ENCODE measurements at places on chromosomes 7 and 10.

- DNase-seq = peak; percentile 54
Measured at GRCh38 chr10:69957886-69958555, 94.6 kb upstream of the MACROH2A2 start.

DNA sequence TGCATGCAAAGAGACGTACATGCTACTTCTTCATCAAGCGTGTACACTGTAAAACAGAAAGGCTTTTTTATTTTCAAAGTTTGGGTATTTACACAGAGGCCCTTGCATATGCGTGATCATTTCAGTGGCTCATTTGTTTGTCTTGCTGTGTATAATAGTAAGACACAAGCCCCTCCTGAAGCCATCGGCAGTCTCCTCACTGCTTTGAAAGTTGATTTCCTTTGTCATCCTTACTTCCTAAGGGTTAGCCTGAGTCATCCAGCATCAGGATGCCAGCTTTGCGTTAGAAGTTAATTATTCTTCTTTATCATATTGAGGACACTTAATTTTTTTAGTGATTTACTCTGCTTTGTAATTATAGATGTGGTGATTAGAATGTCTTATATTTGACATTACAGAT is 72.5 kb upstream of the CTBP2 start:
- no peak for DNase-seq

DNA sequence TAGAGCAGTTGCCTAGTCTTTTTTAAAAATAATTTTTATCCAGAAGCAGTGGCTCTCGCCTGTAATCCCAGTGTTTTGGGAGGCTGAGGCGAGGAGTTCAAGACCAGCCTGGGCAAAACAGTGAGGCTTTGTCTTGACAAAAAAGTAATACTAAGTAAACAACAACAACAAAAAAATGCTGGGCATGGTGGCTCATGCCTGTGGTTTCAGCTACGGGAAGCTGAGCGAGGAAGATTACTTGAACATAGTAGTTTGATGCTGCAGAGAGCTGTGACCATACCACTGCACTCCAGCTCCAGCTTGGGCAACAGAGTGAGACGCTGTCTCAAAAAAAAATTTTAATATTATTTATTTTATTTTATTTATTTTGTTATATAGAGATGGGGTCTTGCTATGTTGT is 31.3 kb upstream of the TPST1 start:
- DNase-seq = no peak

DNA sequence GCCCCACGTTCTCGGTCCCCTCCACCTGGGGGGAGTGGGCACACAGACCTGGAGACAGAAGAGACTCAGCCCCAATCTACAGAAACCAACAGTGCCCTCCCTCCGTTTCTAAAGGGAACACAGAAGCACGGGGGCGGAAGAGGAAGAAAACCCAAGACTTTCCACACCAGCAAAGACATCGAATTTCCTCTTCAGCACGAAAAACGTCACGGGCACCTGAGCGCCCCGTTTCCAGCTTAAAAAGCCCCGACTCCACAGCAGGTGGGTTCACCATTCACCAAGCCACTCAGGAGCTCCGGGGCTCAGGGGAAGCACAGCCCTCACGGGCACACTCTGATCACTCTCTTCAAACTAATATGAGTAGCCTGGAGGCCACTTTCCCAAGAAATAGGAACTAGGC is 19.6 kb downstream of the NUDT1 start:
- no peak for DNase-seq

- DNase-seq = no peak
Measured at GRCh38 chr7:139495580-139496125, 12.2 kb upstream of the KLRG2 start.

DNA sequence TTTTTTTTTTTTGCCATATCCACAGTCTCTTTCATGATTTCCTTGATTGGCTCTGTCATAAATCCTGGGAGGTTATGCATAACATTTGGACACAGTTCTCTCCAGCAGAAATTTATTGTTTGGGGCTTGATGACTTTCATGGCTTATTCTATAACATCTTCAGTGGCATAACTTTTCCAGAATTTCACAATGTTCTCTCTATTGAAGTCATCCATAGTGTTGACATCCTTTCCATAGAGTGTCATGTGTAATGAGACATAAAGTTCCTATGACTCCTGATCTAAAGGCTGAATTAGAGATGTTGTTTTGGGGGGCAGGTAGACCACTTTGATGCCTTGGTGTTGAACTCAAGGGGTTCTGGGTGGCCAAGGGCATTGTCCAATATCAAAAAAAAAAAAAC is 36.7 kb upstream of the STK17A start:
- DNase-seq = no peak

- DNase-seq = no peak
Measured at GRCh38 chr7:26841003-26841739, 23.2 kb downstream of the SKAP2 start.

DNA sequence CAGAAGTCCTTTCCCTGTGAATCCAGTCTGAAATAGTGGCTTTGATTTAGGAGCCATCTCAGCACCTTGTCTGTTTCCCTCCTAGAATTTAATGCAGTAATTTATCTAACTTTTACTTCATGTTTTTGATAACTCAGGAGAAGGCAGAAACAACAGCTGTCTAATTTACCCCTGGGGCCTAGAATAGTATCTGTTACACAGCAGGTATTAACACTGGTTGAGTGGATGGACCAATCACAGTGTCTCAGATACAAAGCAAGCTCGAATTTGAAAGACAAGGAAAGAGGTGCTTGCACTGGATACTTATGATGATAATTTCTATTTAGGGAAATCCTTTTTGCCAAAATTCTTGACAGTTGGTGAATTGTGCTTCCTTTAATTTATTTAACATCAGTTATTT is 23.4 kb downstream of the CHRM2 start:
- no peak for DNase-seq

DNA sequence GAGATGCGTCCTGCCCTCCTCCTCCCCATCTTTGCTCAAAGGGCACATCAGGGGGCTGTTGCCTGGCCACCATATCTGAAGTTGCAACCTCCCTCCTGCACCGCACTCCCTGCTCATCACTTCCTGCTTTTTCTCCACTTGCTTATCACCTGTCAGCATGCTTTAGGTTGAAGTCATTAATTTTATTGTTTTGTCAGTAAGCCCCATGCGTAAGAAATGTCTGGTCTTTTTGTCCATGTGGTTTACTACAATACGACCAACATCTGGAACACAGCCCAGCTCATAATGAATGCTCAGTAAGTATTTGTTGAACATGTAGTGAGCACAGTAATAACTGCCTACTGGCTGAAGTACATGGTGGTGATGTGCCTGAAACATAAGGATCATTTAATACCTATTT is 71.6 kb upstream of the GJD4 start:
- DNase-seq = no peak

GRCh38 chr7:156578978-156579430 is 61.6 kb upstream of the RNF32 start:
- DNase-seq = no peak

GRCh38 chr7:133730360-133730759 is 396.8 kb upstream of the LRGUK start:
- DNase-seq = no peak

GRCh38 chr7:47690902-47691558 is 109.1 kb upstream of the TNS3 start:
- DNase-seq = no peak

- DNase-seq = peak; percentile 29
Measured at GRCh38 chr7:66921396-66921917, 432 bp downstream of the TMEM248 start.

- peak; percentile 83 for DNase-seq
Measured at GRCh38 chr7:16817536-16817935, 12.7 kb upstream of the AGR2 start.

- no peak for DNase-seq
Measured at GRCh38 chr7:43747328-43748105, 11.0 kb upstream of the BLVRA start.

DNA sequence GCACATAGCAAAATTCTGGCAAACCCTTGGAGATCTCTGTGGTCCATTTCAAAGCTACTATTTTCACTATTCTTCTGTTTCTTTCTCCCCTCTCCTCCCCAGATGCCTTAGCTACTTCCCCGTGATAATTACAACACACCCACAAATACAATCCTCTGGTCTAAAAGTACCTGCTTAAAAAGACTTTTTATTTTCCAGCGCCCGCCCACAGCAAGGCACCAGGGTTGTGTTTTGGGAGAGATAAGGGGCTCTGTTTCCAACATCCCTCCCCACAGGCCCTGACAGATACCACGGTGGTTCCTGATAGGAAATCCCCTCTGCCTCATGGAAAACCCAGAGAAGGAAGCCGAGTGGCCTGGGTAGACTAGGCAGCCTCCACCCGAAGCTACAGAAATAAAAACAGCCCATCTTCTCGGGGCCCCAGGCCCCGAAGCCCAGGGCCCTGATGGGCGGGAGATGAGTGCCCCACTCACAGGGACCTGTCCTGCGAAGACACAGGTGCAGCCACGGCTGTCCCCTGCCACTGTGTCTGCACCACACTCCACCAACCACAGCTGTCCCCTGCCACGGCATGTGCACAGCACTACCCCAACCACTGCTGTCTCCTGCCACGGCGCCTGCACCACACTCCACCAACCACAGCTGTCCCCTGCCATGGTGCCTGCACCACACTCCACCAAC is 19.7 kb downstream of the CALML5 start:
- DNase-seq = no peak

DNA sequence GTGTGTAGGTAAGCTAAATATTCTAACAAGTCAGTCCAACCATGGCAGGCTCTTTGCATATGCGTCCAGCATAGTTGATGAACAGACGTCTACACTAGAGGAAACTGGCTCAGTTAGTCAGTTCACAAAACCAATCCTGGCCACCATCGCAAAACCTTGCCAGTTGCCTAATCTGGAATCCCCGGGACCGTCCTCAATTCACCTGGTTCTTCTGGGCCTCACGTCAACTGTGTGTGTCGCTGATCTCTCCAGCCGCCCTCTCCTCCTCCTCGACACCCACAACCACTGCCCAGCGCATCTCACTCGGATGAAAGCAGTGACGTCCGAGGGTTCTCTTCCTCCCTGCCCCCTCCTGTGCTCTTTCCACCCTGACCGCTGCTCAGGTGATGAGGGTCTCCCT is 217.8 kb upstream of the SH2B2 start:
- no peak for DNase-seq

DNA sequence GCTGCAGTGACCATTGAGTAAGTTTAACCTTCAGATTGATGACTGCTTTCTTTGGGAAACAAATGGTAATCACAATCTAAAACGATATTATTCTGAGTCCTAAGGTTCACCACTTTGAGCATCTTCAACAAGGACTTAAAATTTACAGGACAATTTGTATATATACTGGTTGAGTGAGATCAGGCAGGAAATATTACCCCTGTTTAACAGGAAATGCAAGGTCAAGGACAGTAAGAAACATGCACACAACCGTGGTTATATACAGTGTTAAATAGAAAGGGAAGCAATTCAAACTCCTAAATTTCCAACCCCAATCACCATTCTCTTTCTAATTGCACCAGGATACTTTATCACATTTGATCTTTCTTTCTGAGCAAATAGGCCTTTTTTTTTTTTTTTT is 96.1 kb downstream of the ZNF277 start:
- DNase-seq = no peak

GRCh38 chr10:108877095-108877561 is 1046.2 kb downstream of the XPNPEP1 start:
- DNase-seq = no peak

- DNase-seq = no peak
Measured at GRCh38 chr10:90399782-90400181, 458.1 kb downstream of the HTR7 start.
